Cortex of kidney (tissue), 1 donor: ENCODE measurements at places on chromosomes 2 and 18.

GRCh38 chr18:78239090-78239457 is 740.5 kb upstream of the SALL3 start:
- no peak for DNase-seq

DNA sequence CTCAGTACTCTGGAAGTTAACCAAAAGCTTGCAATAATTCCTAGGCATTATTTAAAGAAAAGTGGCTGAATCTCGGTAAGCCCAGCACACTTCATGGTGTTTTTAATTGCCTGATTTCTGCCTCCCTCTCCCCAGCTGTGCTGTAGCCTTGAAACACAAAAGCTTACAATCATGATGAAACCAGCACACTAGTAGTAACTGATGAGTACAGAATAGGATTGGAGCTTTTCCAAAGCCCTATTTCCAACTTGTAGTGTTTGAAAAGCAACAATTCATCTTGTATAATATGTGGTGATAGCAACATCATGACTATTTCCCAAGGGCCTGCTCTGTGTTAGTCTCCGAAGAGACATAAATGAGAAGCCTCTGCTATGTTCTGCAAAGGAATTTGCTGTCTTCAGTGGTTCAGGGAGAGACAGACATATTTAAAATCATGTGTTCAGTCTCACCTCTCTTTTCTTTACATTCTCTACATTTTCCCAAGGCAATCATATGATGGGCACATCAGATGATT is 1015.0 kb downstream of the BCL11A start:
- DNase-seq, result no peak

GRCh38 chr2:111102216-111102615 is 18.5 kb upstream of the BCL2L11 start:
- DNase-seq, result no peak

GRCh38 chr18:6333981-6334380 is 80.7 kb downstream of the L3MBTL4 start:
- no peak for DNase-seq

- DNase-seq, result no peak
Measured at GRCh38 chr2:150119819-150120218, 367.6 kb downstream of the RND3 start.

GRCh38 chr2:34368304-34368703 is 769.2 kb upstream of the FAM98A start:
- no peak for DNase-seq

- DNase-seq, result no peak
Measured at GRCh38 chr2:214232271-214232670, 178.6 kb upstream of the VWC2L start.

DNA sequence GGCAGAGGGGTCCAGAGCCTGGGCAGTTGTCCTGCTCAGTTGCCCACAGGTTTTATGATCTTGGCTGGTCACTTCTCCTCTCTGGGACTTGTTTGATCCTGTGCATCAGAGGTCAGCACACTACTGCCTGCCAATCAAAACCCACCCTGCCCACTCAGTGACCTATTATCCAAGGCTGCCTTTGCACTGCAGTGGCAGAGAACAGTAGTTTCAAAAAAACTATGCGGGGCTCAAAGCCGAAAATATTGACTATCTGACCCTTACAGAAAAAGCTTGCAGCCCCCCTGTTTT is 218.2 kb downstream of the CYP26B1 start:
- no peak for DNase-seq

- no peak for DNase-seq
Measured at GRCh38 chr2:59458800-59459199, 1094.7 kb downstream of the BCL11A start.

DNA sequence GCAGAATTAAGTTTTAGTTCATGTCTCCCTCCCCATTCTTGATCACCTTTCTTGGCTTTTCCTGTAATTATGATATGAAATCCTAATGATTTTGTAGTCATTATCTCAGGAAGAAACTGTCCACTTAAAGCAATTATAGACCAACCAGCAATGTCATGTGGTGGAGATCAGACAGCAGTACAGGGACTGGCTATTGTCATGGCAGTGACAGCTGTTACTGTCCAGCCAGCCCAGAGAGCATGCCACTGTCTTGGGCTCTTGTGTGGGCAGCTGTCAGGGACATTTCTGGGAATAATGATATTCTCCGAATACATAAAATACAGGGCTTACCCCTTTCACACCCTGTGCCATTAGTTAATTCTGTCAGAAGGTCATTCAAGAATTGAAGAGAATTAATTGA is 355.3 kb upstream of the RAB12 start:
- no peak for DNase-seq

- DNase-seq, result no peak
Measured at GRCh38 chr2:164967781-164968228, 12.5 kb upstream of the SLC38A11 start.

- no peak for DNase-seq
Measured at GRCh38 chr2:30208453-30208852, 22.9 kb upstream of the LBH start.

DNA sequence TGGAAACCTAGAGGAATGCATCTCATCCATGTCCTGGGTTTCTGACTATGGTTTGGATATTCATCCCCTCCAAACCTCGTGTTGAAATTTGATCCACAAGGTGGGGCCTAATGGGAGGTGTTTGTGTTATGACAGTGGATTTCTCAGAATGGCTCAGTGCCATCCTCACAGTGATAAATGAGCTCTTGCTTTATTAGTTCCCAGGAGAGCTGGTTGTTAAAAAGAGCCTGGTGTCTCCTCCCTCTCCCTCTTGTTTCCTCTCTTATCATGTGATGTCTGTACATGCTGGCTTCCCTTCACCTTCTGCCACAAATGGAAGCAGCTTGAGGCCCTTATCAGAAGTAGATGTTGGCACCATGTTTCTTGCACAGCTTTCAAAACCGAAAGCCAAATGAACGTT is 424.3 kb downstream of the DCC start:
- no peak for DNase-seq

- no peak for DNase-seq
Measured at GRCh38 chr2:122100346-122100745, 344.9 kb downstream of the TSN start.

DNA sequence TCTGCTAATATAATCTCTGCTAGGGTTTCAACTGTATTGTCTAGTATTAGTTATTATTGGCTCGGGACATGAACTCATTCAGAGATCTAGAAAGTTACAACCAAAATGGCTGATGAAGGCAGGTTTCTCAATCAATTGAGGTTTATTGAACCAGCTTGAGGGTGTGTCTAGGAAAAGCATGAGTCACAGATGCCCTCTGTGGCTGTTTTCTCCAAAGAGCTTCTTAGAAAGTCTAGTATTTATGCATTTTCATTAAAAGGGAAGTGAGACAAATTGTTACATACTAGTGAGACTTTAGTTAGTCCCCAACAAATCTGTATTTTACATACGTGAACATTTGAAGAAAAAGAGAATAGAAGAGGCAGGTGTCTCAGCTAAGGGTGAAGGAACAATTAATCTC is 23.0 kb upstream of the RTTN start:
- no peak for DNase-seq

DNA sequence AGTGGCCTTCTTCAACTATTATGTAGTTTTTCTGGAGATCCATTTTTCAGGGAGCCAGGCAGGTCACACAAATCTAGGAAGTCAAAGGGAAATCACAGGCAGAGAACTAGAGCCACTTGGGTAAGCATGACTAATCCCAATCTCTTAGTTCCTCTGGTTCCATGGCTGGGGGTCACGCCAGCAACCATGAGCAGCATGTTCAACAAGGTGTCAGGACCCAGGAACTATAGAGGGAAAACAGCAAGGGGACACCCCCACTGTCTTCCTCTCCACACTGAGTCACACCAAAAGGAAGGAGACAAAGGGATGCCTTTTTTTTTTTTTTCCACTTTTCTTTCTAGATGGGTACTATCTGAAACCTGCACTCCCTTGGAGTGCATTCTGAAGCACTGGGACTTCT is 250.9 kb downstream of the OTX1 start:
- no peak for DNase-seq

- DNase-seq, result no peak
Measured at GRCh38 chr18:70299393-70299792, 10.5 kb downstream of the SOCS6 start.

DNA sequence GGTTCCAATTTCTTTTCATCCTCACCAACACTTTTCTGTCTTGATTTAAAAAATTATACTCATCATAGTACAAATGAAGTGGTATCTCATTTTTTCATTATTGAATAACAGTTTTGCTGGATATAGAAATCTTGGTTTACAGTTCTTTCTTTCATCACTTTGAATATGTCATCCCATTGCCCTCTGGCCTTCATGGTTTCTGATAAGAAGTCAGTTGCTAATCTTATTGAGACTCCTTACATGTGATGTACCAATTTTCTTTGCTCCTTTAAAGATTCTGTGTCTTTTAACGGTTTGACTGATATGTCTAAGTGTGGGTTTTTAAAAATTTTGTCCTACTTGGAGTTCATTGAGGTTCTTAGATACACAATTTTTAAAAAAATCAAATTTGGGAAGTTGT is 35.0 kb downstream of the SLC3A1 start:
- no peak for DNase-seq

DNA sequence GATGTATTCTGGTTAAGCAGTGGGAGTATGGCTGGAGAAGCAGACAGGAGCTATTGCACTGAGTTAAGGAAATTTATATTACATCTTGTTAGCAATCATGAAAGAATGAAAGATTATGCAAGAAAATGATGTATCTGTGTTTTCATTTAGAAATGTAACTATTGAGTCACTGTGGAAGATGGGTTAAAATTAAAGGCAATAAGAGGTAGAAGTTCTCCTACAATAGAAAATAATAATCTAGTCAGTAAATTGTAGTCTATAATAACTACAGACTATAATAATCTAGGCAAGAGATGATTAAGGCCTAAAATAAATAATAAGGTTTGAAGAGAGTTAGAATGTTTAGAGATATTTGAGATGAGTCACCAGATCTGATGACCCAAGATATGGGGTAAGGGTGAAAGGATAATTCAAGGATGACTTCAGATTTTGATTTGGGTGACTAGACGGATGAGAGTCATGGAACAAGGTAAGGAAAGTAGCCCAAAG is 371.9 kb upstream of the KCNH7 start:
- no peak for DNase-seq

- no peak for DNase-seq
Measured at GRCh38 chr18:3454365-3455089, 4.6 kb downstream of the TGIF1 start.

GRCh38 chr2:56682397-56682760 is 498.6 kb downstream of the CCDC85A start:
- no peak for DNase-seq

GRCh38 chr18:69380324-69380723 is 20.4 kb upstream of the DOK6 start:
- no peak for DNase-seq
